NCI-H524 (cell line): ENCODE measurements at places on chromosomes 5 and 9.

GRCh38 chr5:138000102-138000723 is 32.7 kb downstream of the FAM13B start:
- no peak for DNase-seq

- no peak for DNase-seq
These were observed 8.6 kb downstream of the BRD3 start for GRCh38 chr9:134059188-134059641.

DNA sequence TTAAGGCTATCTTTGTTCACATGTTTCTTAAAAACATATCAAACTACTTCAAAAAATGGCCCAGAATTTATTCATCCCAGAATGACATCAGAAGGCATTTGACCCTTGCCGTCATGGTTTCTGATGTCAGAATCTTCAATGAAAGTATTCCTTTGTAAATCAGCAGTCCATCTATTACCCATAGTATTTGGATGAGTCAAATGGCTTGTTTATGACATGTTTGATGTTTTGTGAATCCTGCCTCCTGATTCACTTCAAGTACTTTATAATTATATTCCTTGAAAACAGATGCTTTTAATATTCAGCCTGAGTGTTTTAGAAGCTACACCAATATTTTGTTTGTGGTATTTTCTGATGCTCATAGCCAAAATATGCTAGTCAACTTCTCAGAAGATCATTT is 200.8 kb upstream of the MEF2C start:
- DNase-seq: no peak

DNA sequence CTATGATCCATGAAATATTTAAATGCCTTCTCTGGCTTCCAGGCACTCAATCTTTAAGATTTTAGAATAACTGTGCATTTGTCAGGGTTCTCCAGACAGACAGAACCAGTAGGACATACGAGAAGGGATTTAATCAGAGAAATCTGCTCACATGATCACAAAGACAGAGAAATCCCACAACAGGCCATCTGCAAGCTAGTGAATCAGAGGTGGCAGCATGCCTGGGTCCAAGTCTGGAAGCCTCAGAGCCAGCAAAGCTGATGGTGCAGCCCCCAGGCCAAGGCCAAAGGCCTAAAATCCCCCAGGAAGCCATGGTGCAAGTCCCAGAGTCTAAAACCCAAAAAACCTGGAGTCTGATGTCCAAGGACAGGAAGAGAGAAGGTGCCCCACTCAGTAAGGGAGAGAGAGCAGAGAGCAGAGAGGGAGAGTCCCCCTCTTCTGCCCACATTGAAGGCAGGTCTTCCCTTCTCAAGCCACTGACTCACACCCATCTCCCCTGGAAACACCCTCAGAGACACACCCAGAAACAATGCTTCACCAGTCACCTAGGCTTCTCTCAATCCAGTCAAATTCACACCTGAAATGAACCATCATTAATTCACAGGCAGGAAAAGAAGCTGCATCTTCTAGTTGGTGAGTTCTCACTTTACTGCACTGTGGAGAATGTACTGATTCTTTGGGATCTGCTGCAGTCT is 48.7 kb downstream of the CAMSAP1 start:
- DNase-seq: no peak

DNA sequence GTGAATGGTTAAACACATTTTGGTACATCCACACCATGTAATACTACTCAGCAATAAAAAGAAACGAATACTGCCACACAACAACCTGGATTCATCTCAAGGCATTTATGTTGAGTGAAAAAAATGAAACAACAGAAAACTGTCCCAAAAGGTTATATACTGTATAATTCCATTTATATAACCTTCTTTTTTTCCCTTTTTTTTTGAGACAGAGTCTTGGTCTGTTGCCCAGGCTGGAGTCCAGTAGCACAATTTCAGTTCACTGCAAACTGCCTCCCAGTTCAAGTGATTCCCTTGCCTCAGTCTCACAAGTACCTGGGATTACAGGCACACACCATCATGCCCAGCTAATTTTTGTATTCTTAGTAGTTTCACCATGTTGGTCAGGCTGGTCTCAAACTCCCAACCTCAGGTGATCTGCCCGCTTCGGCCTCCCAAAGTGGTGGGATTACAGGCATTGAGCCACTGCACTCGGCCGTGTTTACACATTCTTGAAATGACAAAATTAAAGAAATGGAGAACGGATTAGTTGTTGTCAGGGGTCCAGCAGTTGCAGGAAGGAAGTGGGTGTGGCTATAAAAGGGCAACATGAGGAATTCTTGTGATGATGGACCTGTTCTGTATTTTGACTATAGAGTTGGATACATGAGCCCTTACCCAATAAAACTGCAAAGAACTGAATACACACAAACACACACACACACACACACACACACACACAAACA is 17.4 kb downstream of the PPP6C start:
- DNase-seq: no peak
